ENCODE measurements at places on chromosomes 4 and X. TPM values are rescaled to one million over a fixed set of nuclear protein-coding genes. Genes with fewer than 3 reads are reported as not detected.

PRSS12 gene
- total RNA-seq = 0.83 TPM

MAGEA8 gene
- total RNA-seq = not detected

TASL gene
- total RNA-seq = 0.48 TPM

SNCA gene
- total RNA-seq = 0.20 TPM

AKAP4 gene
- total RNA-seq = not detected

GPC3 gene
- 1.1 TPM for total RNA-seq

LRCH2 gene
- not detected for total RNA-seq

TCEAL6 gene
- not detected for total RNA-seq

LINC00632 gene
- total RNA-seq = 2.3 TPM

TRPC5OS gene
- total RNA-seq = not detected

CXCL3 gene
- not detected for total RNA-seq

UGT2B15 gene
- 111 TPM for total RNA-seq

DRP2 gene
- total RNA-seq = not detected

MND1 gene
- not detected for total RNA-seq
